Sigmoid colon (tissue), 7 donors: ENCODE measurements at places on chromosomes 16 and 17. TPM values are rescaled to one million over a fixed set of nuclear protein-coding genes. Genes with fewer than 3 reads are reported as not detected.

DNA sequence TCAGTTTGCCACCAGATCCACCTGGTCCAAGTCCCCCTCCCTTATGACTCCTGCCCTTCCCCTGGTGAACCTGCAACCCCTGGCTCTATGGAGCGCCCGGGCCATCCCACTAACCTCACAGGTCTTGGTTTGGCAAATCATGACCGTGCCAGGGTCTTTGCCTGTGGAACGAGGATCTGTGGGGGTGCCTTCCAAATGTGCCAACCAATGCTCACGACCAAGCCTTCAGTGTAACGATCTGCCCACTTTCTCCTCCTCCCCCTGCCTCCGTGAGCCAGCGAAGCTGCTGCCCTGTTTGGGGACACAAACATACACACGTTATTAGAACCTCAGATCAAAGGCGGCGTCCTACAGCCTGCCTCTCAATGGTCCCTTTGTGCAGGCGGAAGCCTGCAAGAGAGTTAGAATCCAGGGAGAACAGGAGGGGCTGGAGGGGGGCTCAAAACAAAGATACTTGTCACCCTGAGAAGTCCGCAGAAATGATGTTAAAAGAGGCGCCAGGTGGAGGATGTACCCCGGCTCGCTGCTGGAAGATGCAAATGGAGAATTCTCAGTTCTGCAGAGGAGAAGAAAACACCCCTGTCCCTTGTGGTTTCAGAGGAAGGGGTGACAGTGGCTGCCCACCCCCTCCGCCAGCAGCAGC, 9.0 kb upstream of the NKD1 start:
- DNase-seq: no peak
- H3K27me3 ChIP-seq: no peaks in the 10 kb centered on the region
- no peak overlapping the region for H3K27ac ChIP-seq

DNA sequence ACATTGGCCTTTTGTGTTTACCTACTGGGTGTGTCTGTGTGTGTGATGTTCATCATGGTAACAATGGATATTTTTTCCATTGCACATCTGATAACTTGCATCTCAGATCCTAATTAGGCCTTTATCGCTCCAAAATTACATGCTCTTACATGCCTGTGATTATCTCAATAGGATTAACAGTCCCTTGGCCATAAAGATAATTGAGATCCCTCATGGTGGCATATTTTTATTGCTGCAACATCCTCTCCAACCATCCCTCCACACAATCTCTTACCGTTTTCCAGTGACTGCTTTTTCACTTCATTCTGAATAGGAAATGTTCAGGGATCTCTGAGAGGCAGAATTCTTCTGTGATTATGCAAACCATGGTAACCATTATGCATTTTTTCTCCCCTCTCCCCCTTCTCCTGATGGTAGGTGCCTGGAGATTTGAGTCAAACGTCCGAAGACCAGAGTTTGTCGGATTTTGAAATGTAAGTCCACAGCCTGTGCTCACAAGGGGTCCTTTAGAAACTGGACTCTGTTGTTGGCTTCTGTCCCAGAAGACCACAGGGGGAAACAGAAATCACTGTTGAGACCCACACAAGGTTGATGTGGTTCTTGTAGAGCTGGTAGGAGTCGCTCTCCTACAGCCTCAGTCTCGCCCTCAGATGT, 405.5 kb downstream of the CPPED1 start:
- H3K4me1 ChIP-seq: no peaks in the 10 kb centered on the region
- H3K36me3 ChIP-seq: peaks cover under 1% of the 10 kb centered on the region
- no peaks in the 10 kb centered on the region for H3K27me3 ChIP-seq
- DNase-seq: no peak

DNA sequence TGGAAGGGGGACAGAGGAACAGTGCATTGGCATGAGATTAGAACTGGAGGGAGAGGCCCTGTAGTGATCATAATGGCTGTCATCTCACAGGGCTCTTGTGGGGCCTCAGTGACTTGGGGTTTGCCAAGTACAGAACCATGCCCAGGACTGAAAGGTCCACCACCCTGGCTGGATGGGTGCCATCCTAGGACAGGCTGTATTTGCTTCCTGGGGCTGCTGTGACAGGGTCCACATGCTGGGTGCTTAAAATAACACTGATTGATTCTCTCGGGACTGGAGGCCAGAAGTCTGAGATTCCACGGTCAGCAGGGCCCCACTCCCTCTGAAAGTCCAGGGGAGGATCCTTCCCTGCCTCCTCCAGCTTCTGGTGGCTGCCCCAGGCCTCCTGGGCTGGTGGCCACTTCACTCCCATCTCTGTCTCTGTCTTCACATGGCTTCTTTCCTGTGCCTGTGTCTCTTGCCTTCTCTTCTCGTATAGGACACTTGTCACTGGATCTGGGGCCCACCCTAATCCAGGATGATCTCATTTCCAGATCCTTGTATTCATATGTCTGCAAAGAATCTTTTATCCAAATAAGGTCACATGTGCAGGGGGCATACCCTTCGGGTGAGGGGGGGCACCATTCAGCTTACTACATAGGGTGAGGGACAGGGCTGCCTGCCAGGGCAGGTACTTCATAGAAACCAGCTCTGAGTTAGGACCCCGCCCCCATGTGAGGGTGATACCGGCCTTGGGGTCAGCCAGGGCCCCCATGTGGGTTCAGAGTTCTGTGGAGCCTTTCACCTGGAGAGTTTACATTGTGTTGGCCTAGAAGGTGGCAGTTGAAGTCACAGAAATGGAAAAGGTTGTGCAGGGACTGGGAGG, 52.6 kb downstream of the USP22 start:
- no peaks in the 10 kb centered on the region for H3K36me3 ChIP-seq
- no peak overlapping the region for H3K4me3 ChIP-seq
- peaks cover 12% of the 10 kb centered on the region for H3K4me1 ChIP-seq
- DNase-seq: peak; percentile 54
- H3K27ac ChIP-seq: no peak overlapping the region
- H3K27me3 ChIP-seq: no peaks in the 10 kb centered on the region

DNA sequence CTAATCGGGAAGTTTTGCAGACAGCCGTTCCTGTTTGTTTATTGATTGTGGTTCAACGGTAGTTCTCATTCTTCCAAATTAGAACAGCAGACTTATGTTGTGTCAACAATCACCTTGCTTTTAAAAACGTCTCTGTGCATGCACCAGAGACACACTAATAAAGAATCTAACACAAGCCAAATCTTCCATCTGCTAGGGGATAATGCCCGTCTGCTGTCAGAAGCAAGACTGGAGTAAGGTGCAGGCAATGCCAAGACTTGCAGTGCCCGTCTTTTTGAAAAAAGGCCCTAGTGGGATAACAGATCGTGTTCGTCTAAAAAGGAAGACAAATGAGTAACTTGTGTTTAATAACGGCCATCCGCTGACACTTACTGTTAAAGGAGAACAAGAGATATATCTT, 158.4 kb downstream of the KCNJ2 start:
- no peak for DNase-seq
- H3K36me3 ChIP-seq: no peaks in the 10 kb centered on the region
- H3K4me1 ChIP-seq: peaks cover 3% of the 10 kb centered on the region
- H3K27ac ChIP-seq: no peak overlapping the region
- H3K27me3 ChIP-seq: no peaks in the 10 kb centered on the region

DNA sequence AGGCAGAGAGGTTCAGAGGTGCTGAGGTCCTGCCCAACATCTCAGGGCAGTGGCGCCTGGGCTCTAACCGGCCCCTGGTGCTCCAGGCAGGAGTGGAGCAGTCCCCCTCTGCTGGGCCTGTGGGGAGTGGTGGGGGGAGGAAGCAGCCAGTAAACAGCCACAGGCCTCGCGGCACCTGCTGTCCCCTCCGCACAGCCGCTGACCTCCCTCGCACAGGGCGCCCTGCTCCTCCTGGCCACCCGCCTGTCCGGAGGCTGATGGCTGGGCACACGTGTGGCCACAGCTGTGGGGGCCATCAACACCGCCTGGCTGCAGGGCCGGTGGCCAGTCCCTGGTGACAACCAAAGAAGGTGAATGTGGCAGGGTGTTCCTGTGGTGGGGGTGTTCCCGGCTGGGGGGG, 36.8 kb upstream of the PABPN1L start:
- no peaks in the 10 kb centered on the region for H3K27me3 ChIP-seq
- no peak overlapping the region for H3K4me3 ChIP-seq
- DNase-seq: no peak
- H3K36me3 ChIP-seq: no peaks in the 10 kb centered on the region
- no peaks in the 10 kb centered on the region for H3K4me1 ChIP-seq
- no peak overlapping the region for H3K27ac ChIP-seq

The LGALS9B gene
- not detected for total RNA-seq

The DNAH17 gene
- total RNA-seq: 0.36 TPM

- H3K4me3 ChIP-seq: no peak overlapping the region
- no peak overlapping the region for H3K27ac ChIP-seq
- H3K27me3 ChIP-seq: no peaks in the 10 kb centered on the region
- H3K4me1 ChIP-seq: no peaks in the 10 kb centered on the region
- DNase-seq: no peak
These were observed 68.2 kb downstream of the ABCC12 start for GRCh38 chr16:48087639-48088038.

The TNFSF13 gene
- 20.2 TPM for total RNA-seq

- no peak overlapping the region for H3K27ac ChIP-seq
- no peaks in the 10 kb centered on the region for H3K27me3 ChIP-seq
- H3K36me3 ChIP-seq: peaks cover 14% of the 10 kb centered on the region
- no peak for DNase-seq
These were observed 16.9 kb downstream of the BLMH start for GRCh38 chr17:30274887-30275286.

DNA sequence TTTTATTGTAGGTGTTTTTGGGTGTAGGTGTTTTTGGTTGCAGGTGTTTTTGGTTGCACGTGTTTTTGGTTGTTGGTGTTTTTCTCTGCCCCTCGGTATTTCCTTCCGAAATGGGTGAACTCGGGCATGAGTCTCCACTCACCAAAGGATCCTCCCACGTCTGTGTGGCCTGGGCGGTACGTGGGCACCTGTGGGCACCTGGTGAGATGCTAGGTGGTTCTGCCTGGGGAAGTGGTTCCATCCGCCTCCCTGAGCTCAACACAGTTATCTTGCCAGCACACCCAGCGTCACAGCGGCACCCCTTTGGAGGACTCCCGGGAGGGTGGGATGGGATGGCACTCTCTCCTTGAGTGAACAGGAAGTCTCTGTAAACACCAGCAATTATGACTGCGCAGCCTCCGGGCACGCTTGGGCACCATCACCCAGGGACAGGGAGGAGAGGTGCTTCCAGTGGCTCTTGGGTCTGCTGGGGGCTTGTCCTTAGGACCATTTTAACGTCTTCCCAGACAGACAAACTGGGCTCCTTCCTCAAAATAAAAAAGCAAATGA, 29.8 kb downstream of the COX4I1 start:
- peaks cover 9% of the 10 kb centered on the region for H3K4me1 ChIP-seq
- H3K4me3 ChIP-seq: no peak overlapping the region
- no peak for DNase-seq
- no peak overlapping the region for H3K27ac ChIP-seq
- no peaks in the 10 kb centered on the region for H3K36me3 ChIP-seq
- no peaks in the 10 kb centered on the region for H3K27me3 ChIP-seq

GRCh38 chr16:82694239-82694874, 67.6 kb downstream of the CDH13 start:
- H3K36me3 ChIP-seq: no peaks in the 10 kb centered on the region
- no peaks in the 10 kb centered on the region for H3K27me3 ChIP-seq
- no peak for DNase-seq

DNA sequence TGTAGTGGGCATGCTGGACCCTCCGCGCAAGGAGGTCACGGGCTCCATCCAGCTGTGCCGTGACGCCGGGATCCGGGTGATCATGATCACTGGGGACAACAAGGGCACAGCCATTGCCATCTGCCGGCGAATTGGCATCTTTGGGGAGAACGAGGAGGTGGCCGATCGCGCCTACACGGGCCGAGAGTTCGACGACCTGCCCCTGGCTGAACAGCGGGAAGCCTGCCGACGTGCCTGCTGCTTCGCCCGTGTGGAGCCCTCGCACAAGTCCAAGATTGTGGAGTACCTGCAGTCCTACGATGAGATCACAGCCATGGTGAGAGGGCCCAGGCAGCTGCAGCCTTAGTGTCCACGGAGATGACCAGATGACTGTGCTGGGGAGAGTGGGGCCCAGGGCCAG, 22.3 kb downstream of the ATP2A1 start:
- H3K36me3 ChIP-seq: peaks cover 2% of the 10 kb centered on the region
- no peaks in the 10 kb centered on the region for H3K27me3 ChIP-seq
- H3K4me1 ChIP-seq: no peaks in the 10 kb centered on the region
- no peak for DNase-seq
- no peak overlapping the region for H3K27ac ChIP-seq

GRCh38 chr16:84732674-84733352, 33.0 kb downstream of the USP10 start:
- no peaks in the 10 kb centered on the region for H3K27me3 ChIP-seq
- no peak overlapping the region for H3K4me3 ChIP-seq
- H3K27ac ChIP-seq: no peak overlapping the region
- no peak for DNase-seq
- H3K4me1 ChIP-seq: peaks cover 66% of the 10 kb centered on the region
- H3K36me3 ChIP-seq: peaks cover 8% of the 10 kb centered on the region

The ZNF778 gene
- 21.8 TPM for total RNA-seq

DNA sequence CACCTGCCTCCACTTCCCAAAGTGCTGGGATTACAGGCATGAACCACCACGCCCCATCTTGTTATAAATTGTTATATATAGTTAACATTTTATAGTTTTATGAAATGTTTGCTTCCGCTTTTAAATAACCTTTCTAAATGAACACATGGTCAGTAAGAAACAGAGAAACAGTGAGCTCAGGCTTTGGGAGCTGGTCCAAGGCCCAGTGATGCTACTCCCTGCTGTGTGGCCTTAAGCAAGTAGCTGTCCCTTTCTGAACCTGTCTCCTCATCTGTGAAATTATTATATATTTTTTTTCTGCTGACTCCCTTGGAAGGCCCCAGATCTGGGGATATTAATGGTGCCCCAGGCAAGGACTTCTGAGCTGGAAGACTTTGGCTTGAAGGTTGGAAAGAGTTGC, 19.0 kb downstream of the CPNE2 start:
- H3K27ac ChIP-seq: peak overlapping the region; percentile 34
- DNase-seq: no peak
- no peak overlapping the region for H3K4me3 ChIP-seq
- H3K36me3 ChIP-seq: no peaks in the 10 kb centered on the region

GRCh38 chr16:76959166-76959565, 231.8 kb upstream of the MON1B start:
- H3K4me3 ChIP-seq: no peak overlapping the region
- no peaks in the 10 kb centered on the region for H3K36me3 ChIP-seq
- no peaks in the 10 kb centered on the region for H3K4me1 ChIP-seq
- H3K27ac ChIP-seq: no peak overlapping the region
- H3K27me3 ChIP-seq: no peaks in the 10 kb centered on the region

DNA sequence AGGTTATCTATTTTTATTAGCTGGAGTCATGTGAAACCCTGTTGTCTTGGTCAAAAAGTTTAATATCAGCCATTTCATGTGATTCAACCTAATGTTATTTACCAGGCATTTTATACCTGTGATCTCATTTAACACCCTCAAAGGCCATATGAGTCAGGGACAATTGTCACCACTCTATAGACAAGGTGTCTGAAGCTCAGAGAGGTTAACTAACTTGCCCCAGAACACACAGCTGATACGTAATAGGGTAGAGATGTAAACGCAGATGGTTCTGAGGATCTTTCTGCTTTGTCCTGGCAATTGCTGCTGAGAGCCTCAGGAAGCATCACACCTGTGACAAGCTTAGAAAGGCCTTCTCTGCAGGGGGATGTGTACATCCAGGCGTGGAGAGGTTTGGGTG, 4.9 kb downstream of the CD300A start:
- peaks cover 26% of the 10 kb centered on the region for H3K27me3 ChIP-seq
- no peak overlapping the region for H3K4me3 ChIP-seq
